ENCODE measurements at places on chromosomes 1 and 21.

DNA sequence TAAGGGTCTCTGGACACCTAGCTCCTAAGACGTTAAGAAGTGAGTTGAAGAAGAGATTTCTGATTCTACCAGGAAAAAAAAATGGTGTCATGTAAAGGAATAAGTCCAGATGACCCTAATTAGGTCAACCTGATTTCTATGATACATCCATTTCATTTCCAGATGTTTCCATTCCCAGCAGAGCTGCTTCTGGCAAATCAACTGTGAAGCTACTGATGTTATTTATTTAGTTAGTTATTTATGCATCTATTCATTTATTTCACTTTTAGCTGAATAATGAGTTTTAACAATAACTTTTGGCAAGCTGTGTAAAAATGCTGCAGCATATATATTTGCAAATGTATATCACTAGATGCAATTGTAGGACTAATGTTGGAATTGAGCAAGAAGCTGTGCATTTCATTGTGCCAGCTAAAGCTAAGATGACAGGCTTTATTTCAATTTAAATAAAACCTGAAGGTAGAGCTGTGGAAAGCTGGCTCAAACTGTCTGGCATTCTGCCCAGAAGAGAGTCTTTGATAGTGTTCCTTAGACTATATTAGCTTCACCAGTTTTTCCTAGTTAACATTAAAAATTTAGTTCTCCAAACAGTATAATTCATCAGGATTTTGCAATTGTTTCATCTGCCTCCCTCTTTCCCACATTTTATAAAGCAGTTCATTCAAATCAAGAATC, 1164.4 kb upstream of the ADGRL4 start:
- DNase-seq, result no peak

DNA sequence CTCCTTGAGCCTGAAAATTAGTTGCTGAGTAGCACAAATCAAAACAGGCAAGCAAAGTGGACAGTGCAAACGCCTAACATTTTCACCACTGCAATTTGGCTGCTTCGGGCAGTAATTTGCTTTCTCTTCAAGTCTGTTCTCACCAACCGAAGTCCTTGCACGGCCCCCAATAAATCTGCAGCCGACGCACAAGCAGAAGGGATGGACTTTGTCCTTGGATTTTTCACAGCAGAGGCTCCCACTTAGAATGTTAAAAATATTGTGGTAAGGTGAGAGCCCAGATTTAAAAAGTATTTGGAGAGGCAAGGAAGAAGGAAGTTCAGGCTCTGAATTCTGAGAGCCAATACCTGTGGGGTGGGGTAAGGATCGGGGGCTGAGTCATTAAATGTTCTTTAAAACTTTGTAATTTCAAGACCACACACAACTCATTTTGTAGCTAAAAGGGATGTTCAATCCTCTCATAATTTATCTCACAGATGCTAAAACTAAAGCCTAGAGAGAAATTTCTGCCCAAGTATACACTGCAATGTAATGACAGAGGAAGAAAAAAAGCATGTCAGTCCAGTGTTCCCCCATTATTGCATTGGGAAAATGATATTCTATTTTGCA, 6.2 kb downstream of the CD247 start:
- no peak for DNase-seq

- no peak for DNase-seq
Measured at GRCh38 chr1:233143241-233143640, 152.3 kb downstream of the PCNX2 start.

DNA sequence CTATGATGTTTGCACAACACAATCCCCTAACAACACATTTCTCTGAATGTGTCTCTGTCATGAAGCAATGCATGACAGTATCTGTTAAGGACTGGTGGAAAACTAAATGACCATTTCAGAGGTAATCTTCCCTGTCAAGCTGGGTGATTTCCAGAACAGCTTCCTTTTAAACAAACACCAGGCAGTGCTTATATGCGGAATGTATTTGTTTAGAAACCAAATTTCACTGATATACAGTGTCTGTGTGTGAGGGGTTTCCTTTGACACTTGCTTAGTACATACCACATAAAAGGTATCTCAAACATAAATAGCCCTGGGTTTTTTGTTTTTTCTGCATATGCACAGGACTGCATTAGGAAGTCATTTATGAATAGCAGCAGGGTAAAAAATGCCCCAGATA, 95.6 kb downstream of the TGFBR3 start:
- DNase-seq, result no peak

DNA sequence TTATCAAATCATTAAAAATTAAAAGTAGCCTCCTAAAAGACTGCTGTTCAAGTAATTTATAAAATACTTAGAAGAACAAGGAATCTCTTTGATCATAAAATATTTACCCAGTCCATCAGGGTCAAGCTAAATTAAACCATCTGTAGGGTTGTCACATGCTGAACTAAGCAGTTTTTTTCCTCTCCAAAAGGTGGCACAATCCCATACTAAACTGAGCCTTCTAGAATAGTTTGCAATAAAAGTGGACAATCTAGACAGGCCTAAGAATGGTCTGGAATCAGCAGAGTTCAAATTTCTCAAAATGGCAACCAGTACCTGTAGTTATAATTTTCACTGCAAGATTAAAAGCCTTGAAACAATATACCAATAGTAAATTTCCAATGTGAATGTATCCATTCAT, 194.8 kb downstream of the EIF4G3 start:
- DNase-seq, result no peak

GRCh38 chr1:196910215-196910614, 22.4 kb downstream of the CFHR4 start:
- DNase-seq, result no peak

DNA sequence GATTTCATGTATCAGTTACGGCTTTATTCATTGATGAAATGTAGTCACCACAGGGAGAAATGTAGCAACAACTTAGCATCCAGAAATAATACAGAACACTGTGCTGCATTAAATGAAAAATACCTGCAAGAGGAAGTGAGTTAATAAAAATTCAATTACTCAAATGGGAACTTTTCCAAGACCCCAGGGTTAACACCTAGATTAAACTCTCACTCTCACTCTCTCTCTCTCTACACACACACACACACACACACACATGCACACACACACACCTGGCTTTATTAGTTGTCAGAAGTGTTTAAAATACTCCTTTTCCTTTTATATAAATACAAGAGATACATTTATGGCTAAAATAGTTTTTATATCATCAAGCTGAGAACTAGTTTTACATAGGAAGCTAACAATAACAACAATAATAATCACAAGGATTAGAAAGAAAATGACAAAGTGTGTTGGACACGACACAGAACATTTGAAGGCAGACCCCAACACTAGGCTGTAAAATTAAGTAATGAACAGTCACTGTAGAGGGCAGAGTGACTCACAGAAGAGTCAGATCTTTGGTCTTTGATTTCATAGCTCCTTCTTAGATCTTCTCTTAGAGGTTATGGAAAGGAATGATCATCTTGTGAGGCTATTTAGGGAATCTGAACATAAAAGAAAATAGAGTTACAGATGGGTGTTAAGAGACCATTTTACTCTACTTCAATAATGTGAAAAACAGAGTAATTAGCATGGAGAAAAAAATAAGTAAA, 1266.0 kb upstream of the ADGRL2 start:
- no peak for DNase-seq

GRCh38 chr1:37708471-37708870, 16.2 kb downstream of the CDCA8 start:
- DNase-seq, result no peak

DNA sequence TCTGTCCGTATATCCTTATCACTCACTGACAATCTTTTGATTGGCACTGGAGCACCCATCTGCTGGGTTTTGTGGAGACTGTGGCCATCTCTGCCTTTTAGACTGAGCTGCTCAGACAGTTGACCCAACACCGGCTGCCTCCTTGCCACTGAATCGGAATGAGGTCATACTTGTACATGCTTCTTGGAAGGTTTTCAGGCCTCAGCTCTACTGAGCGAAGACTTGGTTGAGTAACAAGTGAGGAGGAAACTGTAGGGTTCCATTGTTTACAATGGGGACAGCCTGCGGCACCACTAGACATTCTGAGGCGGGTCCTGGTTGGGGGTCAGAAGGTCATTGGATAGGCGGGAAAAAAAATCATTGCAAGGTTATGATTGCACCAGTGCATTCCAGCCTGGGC, 320.3 kb downstream of the KIF26B start:
- no peak for DNase-seq

DNA sequence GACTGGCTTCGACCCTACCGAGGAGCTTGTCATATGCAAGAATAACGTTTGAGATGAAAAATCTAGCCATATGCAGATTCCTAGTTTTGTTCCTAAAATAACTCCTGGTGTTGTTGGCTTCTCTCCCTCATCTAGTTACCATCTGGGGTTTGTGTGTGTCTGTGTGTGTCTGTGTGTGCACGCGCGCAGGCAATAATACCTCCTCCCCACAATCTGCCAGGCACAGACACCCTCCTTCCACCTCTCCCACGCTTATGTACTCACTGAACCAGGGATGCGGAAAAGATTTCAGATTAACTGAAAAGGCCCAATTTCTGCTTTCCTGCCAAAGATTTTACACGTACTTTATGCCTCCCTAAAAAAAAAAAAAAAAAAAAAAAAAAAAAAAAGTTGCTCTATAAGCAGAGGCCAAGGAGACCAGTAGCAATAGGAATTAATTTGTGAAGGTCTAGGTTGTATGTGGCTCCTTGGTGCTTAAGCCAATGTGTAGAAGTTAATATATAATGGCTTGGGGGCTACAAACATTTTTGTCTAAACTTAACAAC, 452.7 kb downstream of the NUF2 start:
- no peak for DNase-seq

GRCh38 chr1:231681006-231681405, 54.4 kb downstream of the DISC1 start:
- no peak for DNase-seq

GRCh38 chr1:185732951-185733350, 1.2 kb upstream of the HMCN1 start:
- DNase-seq, result no peak

GRCh38 chr1:230759369-230760065, 12.3 kb downstream of the CAPN9 start:
- no peak for DNase-seq

DNA sequence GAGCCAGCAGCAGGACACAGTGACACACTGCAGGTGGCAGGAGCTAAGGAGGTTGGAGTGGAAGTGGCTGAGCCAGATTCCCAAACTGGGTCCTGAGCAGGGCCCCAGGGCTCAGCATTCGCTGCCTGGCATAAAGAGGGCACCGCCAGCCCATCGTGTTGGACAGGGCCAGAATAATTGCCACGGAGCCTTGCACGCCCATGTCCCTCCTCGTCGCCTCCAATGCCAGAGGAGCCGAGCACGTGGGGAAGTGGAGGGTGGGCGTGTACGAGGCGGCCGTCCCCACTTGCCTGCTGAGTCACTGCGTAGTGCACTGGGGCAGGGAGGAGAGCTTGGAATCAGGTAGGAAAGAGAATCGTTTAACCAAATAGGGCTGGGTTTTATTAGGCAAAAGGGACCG, 26.1 kb upstream of the LRRC47 start:
- no peak for DNase-seq

- DNase-seq, result peak; percentile 69
Measured at GRCh38 chr21:42818328-42818749, 61.0 kb downstream of the WDR4 start.

- no peak for DNase-seq
Measured at GRCh38 chr1:81455481-81455880, 345.3 kb upstream of the ADGRL2 start.

DNA sequence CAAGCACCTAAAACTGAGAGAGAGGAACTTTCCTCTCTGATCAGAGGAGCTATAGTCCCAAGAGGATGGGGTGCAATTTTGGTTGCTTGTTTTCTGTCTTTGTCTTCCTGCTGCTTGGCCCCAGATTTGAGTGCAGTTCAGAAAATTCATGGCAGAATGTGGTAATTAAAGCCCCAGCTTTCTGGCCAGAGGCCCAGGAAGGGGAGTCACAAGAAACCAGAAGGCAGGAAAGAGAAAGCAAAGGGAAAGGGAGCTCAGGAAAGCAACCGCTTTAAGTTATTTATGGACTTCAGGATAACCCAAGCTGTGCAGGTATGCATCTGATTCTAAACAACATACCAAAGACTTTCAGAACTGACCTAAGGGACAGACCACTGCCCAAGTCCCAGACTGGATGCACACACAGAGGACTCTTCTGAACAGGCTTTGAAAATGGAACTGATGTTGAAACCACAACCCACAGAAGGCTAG, 88.8 kb downstream of the ST3GAL3 start:
- DNase-seq, result no peak

Measured in activated CD4-positive, alpha-beta T cell treated with anti-CD3 and anti-CD28 coated beads, Interleukin-2, amount 50 U/mL, for 4 hours (primary cell).